HL-60 (cell line): ENCODE measurements at places on chromosomes 6 and 20.
A peak's percentile ranks its signal among the peaks of the same experiment; 100 is the strongest.

DNA sequence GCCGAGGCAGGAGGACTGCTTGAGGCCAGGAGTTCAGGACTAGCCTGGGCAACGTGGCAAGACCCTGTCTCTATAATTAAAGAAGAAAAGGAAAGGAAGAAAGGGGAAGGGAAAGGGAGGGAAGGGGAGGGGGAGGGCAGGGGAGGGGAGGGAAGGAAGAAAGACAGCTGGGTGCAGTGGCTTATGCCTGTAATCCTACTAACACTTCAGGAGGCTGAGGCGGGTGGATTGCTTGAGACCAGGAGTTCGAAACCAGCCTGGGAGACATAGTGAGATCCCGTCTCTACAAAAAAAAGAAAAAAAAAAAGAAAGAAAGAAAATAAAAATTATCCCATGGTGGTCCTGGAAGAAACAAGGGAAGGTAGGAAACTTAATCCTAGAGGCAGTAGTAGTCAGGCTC lies 33.5 kb downstream of the BCL2L1 start:
- no peak for DNase-seq

DNA sequence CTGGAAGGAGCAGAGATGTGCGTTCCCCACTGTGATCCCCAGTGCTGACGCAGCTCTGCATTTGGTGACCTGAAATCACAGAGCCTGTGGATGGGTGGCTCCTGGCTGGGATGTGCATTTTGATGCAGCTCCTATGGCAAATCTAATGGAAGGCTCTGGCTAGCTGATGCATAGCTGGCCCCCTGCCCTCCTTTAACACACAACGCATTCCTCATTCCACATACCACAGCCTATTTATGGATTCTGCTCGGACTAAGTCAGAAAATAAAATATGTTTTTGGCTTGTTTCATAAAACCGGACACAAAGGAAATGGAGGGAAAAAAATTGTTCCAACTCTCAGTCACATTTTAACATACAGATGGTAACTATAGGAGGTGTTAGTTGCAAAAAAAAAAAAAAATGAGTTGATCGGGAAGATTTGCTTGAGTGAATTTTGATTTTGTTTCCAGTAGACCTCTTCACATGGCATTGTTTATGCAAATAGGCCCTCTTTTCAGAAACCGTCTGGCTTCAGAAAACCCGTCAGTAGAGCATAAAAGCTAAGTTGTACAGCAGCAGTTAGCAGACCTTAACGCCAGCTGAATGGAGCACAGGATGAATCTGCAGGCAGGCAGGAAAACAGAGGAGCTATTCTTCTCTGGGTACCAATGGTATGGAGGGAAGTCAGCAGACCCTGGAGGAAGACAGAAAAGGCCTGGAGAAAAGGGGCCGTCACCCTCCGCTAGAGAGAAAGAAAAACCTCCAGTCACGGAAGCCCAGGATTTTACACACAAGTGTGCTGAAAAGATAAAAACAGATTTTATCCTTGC lies 215.4 kb downstream of the HDGFL1 start:
- no peak for DNase-seq

DNA sequence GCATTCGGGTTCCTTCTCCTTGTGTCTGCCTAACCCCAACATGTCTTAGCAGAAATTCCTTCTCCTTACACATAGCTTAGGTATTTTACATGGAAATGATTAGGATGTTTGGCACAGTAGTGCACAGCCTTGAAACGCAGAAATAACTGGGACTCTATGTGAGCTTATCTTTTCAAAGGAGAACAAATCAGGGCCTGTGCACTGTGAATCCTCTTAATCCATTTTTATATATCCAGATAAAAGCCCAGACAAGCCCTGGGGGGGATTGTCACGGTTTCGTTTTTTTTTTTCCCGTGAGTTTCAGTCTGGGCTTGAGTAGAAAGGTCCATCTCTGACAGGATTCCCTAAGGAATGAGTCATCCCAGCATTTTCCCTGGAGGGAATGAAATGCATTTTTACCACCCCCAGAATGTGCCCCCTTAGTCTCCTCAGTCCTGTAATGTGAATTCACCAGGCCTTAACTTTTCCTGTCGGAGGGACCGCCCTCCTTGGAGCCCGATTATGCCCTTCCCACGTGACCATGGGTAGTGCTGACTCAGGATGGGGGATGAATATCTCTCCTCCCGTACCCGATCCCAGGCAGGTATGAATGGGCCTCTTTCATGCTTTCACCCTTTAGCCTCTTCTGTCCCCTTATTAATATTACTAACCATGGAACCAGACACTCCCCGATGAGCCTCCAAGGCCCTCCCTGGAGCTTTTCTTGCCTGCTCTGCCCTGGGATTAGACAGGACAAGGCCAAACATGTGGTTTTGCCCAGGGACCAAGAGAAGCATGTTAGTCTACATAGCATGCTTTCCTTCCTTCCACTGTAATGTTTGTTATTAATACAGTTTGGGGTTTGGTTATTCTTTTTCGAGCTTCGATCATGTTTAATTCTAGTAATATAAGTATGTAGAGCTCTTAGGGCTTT lies 23.9 kb upstream of the NAA20 start:
- no peak for DNase-seq

- no peak for DNase-seq
Measured at GRCh38 chr6:98695091-98695801, 139.1 kb upstream of the POU3F2 start.

GRCh38 chr6:53376661-53377226 lies 28.0 kb upstream of the ELOVL5 start:
- DNase-seq = no peak

DNA sequence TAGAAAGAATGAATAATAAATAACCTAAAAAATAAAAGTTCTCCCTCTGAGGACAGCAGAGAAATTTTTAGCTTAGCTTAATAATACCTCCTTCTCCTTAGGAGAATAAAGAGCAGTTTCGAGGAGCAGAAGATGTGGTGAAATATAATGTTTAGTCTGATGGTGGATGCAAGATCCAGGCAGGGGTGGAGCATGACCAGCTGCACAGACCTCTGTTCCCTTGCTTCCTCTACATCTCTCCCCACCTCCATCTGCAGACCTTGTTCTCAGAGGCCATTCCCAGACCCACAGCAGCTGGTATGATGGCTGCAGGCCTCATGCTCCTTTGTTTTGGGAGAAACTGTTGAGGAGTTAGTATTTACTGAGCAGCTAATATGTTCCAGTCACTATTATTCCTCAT lies 1.5 kb downstream of the BTN3A2 start:
- peak; percentile 44 for DNase-seq

- no peak for DNase-seq
Measured at GRCh38 chr6:135118134-135118730, 62.9 kb upstream of the MYB start.

GRCh38 chr20:37735541-37735940 lies 41.7 kb downstream of the CTNNBL1 start:
- no peak for DNase-seq

GRCh38 chr6:32963866-32964265 lies 4.5 kb upstream of the BRD2 start:
- no peak for DNase-seq

DNA sequence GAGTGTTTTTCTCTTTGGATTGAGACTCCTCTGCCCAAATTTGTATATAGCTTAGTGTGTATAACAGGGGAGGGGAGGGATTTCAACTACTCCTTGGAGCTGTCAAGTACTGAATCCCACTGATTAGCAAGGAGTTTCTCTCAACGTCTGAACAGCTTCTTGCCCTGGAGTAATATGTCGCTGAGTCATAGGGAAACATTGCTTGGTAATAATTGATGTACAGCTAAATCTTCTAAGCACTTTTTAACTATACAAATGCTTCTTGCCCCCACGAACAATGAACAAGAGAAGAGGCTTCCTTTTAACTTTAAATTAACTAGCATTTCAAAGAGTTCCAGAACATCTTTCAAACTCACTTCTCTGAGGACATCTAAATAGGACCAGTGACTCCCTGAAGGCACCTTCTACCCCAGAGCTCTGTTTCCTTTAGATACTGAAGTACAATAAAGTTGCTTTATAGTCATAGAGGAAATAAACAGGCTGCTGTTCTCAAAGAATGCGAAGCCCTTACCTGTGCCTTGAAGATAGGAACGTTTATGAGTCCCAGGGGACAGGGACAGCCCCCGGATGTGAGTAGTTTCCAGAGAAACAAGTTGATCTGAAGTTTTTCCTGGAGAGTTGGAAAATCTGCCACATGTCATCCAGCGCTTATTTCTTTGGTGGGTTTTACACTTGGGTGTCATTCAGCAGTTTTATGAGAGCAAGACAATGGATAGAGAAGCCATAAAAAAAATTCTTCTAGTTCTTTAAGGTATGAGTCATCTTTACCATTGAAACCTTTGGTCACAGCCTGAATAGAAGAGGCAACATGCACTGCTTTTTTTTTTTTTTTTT lies 462.5 kb upstream of the BTBD3 start:
- no peak for DNase-seq

DNA sequence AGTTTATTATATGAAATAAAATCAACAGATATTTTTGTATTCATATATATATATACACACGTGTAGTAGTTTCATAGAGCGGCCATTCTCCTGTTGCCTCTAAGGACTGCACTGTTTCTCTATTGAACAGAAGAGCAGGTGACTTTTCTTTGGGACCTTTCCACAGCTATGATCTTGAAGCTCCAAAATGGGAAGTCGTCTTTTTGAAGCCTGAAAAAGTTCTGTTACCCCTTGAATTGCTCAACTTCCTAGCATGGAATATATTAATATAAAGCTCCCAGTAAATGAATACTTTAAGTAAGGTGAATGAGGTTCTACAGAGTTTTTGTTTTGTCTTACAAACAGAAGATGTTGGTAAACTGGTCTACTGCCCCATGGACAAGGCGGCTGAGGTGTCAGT lies 42.2 kb upstream of the ADTRP start:
- DNase-seq = no peak

GRCh38 chr6:40723967-40724366 lies 136.8 kb upstream of the LRFN2 start:
- no peak for DNase-seq

DNA sequence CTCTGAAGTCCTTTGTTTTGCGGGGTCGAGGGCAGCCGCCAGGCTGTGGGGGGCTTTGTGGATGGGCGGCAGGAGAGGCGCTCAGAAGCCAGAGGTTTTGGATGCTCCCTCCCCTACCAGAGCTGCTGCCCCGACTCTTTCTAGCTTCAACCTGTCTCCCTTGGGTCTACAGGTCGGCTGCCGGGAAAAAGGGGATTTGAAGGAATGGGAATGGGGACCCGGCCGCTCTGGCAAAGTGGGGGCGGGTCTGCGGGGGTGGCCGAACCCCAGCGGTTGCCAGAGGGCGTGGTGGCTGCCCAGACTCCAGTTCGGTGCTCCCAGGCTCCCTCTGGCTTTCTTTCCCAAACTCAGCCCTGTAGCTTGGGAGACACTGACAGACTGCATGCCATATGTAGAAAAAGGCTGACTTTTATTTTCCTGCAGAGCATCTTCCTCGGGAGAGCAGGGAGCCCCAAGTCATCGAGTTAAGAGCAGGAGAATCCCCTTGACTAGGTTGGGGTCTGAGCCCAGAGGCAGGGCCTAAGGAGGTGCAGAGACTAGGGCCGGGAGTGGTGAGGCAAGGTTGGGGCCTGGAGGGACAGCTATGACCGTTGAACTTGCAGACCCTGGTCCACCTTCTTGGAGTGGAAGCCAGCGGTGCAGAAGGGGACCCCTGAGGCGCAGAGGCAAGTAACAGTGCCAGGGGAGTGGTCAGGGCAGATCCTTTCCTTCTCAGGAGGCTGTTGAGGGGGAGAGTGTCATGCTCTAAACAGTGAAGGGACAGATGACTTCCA lies 1.4 kb upstream of the PPP1R18 start:
- DNase-seq = no peak

DNA sequence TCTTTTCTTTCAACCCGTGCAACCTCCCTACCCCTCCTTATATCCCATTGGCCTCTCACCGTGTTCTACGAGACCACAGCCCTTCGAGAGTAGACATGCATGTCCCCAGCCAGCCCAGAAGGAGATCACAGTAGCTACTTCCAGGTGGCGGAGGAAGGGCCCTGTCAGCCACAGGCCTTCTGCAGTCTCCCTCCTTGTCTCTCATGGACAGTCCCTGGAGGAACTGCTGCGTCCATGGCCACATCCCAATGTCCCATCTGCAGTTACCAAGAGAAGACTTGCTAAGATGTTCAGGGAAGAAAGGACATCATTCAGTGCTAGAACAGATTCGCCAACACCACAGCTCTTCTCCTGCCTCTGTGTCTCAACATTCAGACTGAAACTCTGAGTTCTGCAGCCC lies 61.6 kb upstream of the QKI start:
- DNase-seq = no peak

DNA sequence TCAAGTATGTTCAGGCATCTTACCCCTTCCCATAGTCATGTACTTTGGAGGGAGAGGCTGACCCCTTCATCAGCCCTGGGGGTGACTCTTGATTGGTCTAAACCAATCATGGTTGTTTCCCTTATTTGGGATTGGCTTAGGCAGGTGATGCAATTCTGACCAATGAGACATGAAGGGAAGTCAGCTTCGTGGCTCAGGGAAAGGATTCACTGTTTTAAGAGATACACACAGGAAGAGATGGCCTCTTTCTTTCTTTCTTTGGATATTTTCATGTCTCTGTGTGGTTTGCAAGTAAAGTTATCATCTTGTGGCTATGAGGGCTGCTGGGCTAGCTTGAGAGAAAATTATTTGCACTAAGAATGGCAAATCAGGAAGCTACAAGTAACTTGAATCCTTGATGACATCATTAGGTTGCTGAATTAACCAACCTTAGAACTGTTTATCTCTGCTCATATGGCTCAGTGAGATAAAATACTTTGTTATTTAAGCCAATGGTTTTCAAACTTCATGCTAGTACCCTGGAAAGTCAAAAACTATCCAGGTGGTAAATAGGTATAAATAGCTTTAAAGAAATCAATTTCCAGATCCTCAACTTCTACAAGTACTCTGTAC lies 144.2 kb upstream of the CENPW start:
- no peak for DNase-seq

DNA sequence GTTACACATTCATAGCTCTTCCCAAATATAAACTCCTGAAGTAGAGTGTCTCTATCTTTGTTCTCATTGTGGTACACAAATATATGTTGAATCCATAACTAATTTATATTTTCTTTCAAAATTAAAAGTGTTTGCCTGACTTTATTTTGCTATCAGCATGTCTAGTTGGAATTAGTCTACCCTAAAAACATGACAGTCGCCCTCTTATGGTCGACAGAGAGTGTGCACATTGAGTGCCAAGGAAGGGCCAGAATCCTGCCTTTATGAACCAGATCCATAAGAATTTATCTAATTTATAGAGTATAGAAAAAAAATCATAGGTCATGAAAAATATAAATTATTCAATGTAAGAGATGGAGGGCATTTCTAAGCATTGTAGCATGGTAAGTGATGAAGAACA lies 12.3 kb upstream of the DEFB112 start:
- no peak for DNase-seq

- DNase-seq = no peak
Measured at GRCh38 chr6:158109748-158110147, 58.3 kb downstream of the SERAC1 start.

- no peak for DNase-seq
Measured at GRCh38 chr6:15941168-15941567, 187.7 kb upstream of the MYLIP start.

- DNase-seq = no peak
Measured at GRCh38 chr6:158972241-158973233, 27.5 kb downstream of the RSPH3 start.

GRCh38 chr20:33099843-33100538 lies 20.5 kb downstream of the BPIFB4 start:
- no peak for DNase-seq

- DNase-seq = no peak
Measured at GRCh38 chr20:24208652-24209051, 220.1 kb upstream of the GGTLC1 start.

- no peak for DNase-seq
Measured at GRCh38 chr6:142551274-142551811, 249.5 kb downstream of the ADGRG6 start.
